SJSA1 (cell line): ENCODE measurements at places on chromosomes 3 and 15. TPM values are rescaled to one million over a fixed set of nuclear protein-coding genes. Genes with fewer than 3 reads are reported as not detected.

DNA sequence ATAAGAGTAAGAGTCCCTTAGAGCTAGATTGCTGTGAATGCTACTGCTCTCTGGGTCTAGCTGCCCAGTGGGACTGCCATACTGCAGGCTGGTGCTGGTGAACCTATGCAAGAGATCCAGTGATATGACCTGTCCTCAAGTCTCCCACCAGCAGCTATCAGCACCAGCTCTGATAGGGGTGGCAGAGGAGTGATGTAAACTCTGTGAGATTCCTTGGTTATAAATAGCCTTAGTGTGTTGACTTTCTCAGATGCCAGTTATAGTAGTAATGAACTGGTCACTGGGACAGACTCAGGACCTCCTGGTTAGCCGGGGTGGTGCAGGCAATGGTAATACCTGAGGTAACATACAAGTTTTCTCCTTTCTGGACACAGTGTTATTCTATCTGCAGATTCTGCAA lies 194.9 kb upstream of the MANF start:
- no peak for DNase-seq

GRCh38 chr15:26773917-26774316 lies 1.1 kb upstream of the GABRB3 start:
- DNase-seq, result no peak

DNA sequence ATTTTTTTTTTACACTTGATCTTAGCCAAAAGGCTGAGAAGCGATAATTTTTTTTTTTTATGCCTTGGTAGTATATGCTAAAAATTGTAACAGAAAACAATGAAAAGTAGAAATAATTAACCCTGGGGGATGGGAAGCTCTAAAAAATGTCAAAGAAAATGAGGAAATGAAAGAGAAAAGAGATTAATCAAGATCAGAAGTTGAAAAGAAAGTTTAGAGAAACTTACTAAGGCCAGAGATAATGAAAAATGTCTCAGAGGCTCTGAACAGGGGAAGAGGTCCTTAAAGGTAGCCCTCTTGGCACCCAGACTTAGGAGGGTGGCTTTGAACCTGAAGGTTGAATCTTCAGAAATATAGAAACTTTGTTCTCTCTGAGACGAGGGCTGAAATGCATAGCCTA lies 58.6 kb upstream of the ZBED2 start:
- DNase-seq, result no peak

DNA sequence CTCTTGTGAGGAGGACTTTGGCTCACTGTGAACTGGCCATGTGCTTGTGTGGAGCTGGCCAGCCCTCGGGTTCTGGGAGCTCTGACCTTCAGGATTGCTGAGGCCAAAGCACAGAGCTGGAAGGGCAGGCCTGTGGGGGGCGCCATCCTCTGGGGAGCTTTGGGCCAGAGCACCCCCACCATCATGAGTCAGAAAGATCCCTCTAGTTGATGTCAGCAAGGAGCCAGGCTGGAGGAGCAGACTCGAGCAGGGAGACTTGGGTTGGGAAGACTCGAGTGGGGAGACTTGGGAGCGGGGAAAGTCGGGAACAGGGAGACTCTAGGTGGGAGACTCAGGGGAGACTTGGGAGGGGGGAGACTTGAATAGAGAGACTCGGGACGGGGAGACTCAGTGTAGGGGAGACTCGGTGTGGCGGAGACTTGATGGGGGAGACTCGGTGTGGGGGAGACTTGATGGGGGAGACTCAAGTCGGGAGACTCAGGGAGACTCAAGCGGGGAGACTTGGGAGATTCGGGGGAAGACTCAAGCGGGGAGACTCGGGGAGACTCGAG lies 37.7 kb upstream of the PLXNA1 start:
- DNase-seq, result no peak

GRCh38 chr3:50248387-50248786 lies 12.4 kb downstream of the GNAI2 start:
- no peak for DNase-seq

GRCh38 chr15:91182101-91182500 lies 82.0 kb downstream of the SV2B start:
- no peak for DNase-seq

DNA sequence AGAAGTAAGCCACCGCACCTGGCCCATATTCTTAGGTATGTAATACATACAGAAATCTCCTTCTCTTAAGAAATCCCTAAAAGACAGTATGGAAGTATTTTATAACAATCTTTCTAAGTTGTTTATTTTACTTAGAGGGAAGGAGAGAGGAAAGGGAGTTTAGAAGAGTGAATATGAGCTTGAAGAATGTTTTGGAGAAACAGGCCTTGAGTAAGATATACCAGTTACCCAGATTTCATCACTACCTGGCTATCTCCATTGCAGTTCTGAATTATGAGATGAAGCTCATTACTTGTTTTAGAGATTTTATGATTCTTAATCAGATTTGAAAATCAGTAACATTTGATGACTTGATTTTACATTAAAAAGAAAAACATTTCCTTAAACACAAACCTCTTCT lies 71.9 kb downstream of the DCUN1D1 start:
- no peak for DNase-seq

The GHRL gene
- 0.21 TPM in 1 of 2 replicates, not detected in the other for total RNA-seq

The TMEM207 gene
- total RNA-seq, result not detected in 2 replicates

The GOLGA6D gene
- total RNA-seq, result not detected in 2 replicates

The CFAP100 gene
- total RNA-seq, result not detected in 2 replicates
